ENCODE measurements at places on chromosomes 4 and X.

DNA sequence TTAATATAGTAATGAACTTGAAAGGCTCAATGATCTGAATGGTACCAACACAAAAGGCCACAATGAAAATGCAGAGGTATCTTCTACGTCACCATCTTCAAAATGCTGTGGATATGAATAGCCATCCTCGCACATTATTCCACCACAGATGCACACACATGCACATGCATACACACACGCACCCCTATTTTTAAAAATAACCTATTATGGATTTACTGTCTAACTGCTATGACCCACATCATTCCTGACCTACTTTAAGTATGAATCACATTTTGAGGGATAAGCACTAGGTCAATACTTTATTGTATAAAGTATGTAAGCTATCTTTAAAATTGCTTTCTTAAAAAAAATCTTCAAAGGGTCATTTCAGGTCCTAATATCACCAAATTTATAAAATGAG, 24.4 kb upstream of the CORIN start:
- no peak for DNase-seq

DNA sequence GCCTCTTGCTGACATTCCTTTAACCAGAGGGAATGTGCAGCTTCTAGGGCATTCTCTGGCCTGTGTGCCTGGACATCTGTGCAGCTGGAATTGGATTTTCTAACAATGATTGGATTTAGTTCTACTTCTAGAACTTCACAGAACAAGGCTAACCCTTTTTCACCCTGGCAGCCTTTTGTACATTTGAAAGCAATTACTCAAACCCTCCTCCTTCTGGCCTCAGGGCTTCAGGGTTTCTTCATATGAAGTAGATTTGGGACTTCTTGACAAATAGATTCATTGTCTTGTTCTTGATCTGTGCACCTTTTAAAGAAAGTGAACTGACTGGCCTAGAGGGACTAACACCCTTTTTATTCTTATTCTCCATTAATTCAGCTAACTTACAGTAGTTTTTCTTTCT, 30.1 kb downstream of the SPATA18 start:
- DNase-seq: no peak

DNA sequence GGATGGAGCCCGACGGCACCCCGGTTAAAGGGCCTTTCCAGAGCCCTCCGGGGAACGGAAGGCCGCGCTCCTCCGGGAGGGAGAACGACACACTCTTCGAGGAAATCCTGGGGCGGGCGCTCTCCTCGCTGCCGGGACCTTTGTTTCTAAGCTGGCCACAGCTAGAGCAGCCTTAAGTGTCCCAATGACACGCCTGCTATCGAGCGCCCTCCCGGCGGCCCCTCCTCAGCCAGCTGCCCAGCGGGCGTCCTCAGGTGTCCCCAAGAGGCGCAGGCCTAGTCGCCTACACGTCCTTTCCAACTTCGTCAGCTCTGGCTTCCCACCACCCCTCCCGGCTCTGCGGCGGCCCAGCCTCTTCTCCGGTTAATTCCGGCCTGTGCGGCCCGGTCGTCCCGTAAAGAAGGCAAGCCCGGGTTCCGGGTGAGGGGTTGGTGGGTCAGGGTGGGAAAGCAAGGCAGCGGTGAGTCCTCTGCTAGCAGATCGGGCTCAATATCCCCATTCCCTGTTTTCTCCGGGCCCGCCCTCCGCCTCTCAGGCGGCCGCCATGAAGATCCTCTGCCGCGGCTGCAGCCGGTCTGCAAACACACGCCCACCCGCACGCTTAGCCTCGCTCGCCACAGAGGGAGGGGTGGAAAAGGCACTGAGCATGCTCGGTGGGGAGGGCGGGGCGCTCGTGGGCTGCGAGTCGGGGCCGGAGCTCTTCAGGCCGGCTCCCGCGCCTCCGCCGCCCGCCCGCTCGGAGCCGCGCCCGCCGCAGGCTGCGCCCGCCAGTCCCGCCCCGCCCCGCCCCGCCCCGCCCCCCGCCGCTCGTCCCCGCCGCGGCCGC, at the start of gene RAP1GDS1:
Gene RAP1GDS1, plus strand, starts transcription at position 806 of the 826 bp plus-strand sequence. CDS start 182 bp downstream, outside the sequence.
- DNase-seq: peak; percentile 98

GRCh38 chrX:10615931-10616774, 4.2 kb downstream of the MID1 start:
- peak; percentile 58 for DNase-seq

DNA sequence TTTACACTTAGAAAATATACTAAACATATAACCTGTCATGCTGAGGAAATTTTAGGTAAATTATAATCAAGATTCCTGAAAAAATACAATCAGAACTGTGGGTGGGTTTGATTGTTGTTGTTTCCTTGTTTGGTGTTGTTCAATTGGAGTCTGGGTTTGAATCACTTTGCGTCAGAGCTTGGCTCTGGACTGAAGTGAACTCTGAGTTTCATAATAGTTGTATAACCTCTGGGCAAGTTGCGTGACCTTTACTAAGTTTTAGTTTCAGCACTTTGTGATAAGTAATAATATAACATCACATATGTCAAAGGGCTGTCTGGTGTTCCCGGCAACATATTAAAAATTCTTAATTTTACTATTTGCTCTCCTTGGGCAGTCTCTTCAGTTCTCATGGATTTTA, 758.1 kb downstream of the RAPGEF2 start:
- DNase-seq: no peak

GRCh38 chrX:107700317-107700774, 72.0 kb downstream of the PRPS1 start:
- no peak for DNase-seq

DNA sequence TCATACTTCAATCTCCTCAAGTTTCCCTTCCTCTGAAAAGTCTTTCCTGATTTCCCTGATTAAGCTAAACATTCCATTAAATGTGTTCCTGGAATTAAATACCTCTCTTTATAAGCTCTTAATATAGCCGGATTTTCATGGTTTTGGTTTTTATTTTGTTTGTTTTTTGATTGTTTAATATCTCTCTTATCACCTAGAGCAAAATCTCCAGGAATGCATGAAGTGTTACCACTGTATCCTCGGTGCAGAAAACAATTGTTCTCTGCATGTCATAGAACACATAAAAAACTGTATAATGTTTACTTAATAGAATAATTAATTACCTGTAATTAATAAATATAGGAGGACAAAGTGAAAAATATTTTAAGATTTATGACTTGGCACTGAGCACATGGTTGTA, 86.2 kb downstream of the PCDH18 start:
- DNase-seq: no peak

GRCh38 chrX:71622032-71622575, 3.8 kb upstream of the CXCR3 start:
- no peak for DNase-seq

- no peak for DNase-seq
Observed at GRCh38 chrX:77346859-77347258, 100.3 kb upstream of the FGF16 start.

- no peak for DNase-seq
Observed at GRCh38 chr4:7519638-7520376, 85.1 kb upstream of the PSAPL1 start.

GRCh38 chr4:108903464-108904221, 140.8 kb upstream of the ETNPPL start:
- DNase-seq: no peak

GRCh38 chrX:139518475-139518874, 12.1 kb upstream of the F9 start:
- DNase-seq: no peak

DNA sequence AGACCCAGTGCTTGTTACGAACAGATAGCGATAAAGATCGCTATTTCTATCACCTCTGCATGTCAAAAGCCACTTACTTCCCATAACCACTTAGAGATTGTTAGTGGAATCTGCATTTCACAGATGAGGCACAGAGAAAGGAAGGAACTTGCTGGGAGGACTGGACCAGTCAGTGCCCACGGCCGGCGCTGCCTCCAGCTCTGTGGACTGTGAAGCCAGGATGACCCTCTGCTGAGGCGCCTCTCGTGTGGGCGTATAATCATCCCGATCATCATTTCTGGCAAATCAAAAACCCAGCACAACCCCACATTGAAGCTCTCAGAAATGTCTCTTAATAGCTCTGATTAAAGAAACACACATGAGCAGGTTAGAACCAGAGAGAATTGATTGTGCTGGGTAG, 61.5 kb upstream of the ADRA2C start:
- no peak for DNase-seq

- no peak for DNase-seq
Observed at GRCh38 chr4:153205757-153206156, 1.5 kb downstream of the TRIM2 start.

GRCh38 chr4:167842487-167842886, 249.8 kb upstream of the ANXA10 start:
- DNase-seq: no peak

DNA sequence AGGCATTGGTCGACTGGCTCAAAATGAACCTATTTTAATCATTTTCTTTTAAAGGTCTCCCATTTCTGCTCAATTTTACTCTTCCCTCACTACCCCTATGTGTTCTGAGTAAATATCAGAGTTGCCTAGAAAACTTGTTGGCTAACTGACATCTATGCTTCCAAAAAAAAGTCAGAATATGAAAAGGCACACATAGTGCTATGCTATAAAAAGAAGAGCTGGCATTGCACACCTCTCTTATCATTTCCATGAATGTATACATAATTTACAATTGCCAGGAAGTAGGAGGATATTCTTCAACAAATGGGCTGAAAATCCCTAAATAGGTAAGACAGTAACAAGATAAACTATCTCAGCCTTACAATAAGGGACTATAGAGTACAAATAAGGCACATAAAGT, 70.2 kb downstream of the FRYL start:
- no peak for DNase-seq

DNA sequence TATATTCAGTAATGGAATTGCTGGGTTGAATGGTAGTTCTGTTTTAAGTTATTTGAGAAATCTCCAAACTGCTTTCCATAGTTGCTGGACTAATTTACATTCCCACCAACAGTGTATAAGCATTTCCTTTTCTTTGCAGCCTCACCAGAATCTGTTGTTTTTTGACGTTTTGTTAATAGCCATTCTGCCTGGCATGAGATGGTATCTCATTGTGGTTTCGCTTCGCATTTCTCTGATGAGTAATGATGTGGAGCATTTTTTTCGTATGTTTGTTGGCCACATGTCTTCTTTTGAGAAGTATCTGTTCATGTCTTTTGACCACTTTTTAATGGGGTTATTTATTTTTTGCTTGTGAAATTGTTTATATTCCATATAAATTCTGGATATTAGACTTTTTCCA, 13.6 kb upstream of the MAGED4B start:
- DNase-seq: no peak

DNA sequence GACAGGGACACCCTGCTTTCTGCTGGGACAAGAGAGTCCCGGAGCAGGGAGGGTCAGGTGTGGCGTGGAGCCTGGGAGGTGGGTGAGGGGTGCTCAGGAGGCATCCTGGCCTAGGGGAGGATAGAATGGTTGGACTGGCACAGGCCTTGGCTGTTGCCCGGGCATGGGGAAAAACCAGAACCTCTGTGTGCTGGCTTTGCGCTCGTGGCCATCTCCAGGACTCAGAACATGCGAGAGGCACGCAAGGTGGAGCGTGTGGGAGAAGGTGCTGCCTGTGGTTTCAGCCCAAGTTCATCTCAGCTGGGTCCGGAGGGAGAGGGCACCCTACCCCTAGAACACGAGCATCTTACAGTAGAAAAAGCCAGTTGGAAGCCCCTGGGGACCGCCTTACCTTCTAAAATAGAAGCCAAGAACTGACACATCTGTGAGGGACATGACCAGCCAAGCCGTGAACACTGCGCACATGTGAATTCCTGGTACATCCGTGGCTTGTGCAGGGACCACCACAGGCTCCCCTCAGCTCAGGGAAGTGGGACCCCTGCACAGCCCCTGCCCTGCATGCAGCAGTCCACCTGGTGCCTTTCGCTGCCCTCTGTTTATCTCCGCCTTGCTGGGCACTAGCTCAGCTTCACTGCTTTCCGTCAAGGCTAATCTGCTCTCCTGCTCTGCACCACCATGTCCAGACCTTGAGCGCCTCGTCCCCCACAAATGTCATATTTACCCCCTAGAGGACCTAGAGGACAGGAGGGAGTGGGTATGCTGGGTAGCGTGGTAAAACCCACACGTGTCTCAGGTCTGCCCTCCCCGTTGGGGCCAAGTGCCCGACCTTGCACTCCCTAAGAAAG, 13.5 kb downstream of the MSANTD1 start:
- DNase-seq: no peak

GRCh38 chr4:74624351-74625151, 169.8 kb downstream of the BTC start:
- no peak for DNase-seq

DNA sequence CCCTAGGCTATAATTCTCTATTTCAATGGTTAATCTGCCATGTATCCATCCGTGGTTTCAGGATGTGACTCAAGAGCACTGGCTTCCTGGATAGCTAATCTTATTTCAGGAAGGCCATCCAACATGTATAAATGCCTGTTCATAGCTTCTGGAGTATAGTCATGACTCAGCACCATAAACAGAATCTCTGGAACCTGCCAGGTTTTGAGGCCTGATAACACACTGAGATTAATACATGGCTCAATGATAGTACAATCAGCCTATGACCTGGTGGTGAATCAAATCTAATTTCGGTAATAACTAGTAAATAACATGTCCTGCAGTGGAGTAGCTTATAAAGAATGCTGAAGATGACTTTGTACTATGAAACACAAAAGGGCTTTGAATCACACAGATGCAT, 5.7 kb upstream of the IL13RA2 start:
- no peak for DNase-seq

GRCh38 chr4:3240936-3241522, 7.9 kb upstream of the MSANTD1 start:
- DNase-seq: no peak

DNA sequence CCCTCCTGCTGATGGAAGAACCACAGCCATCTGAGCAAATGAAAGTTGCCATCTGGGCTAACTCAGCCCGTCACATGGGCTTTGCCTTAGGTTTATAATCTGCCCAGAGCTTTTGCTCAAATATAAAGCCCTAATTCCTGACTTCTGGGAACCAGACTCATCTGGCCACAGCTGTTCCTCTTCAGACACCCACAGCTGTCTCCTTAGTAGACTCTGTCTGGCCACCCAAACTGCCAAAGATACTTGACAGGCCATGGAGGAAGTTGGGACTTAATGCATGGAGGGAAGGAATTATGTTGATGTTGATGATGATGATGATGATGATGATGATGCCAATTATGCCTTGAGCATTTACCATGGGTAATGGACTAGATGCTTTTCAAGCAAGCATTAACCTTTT, 8.0 kb downstream of the LGI2 start:
- no peak for DNase-seq

GRCh38 chr4:11407551-11407950, 21.1 kb downstream of the HS3ST1 start:
- no peak for DNase-seq

- peak; percentile 57 for DNase-seq
Observed at GRCh38 chrX:38117485-38117884, 103.2 kb downstream of the SRPX start.

GRCh38 chr4:173420324-173420752, 21.4 kb upstream of the SCRG1 start:
- no peak for DNase-seq

- no peak for DNase-seq
Observed at GRCh38 chrX:40148385-40149285, 50.9 kb upstream of the BCOR start.

GRCh38 chr4:29278585-29278984, 1441.6 kb upstream of the PCDH7 start:
- DNase-seq: no peak

Data from right lobe of liver (tissue), 6 donors.